ENCODE measurements at places on chromosomes 11 and 22. TPM values are rescaled to one million over a fixed set of nuclear protein-coding genes. Genes with fewer than 3 reads are reported as not detected.

The SOX10 gene
- total RNA-seq, result not detected

The ZFTA gene
- 3.8 TPM for total RNA-seq

The SSTR3 gene
- total RNA-seq, result not detected

The MRGPRE gene
- not detected for total RNA-seq
